Stimulated activated CD8-positive, alpha-beta memory T cell treated with anti-CD3 and anti-CD28 coated beads, Interleukin-4, amount 100 ng/mL, for 1 hour (primary cell): ENCODE measurements at places on chromosomes 1 and 21.

DNA sequence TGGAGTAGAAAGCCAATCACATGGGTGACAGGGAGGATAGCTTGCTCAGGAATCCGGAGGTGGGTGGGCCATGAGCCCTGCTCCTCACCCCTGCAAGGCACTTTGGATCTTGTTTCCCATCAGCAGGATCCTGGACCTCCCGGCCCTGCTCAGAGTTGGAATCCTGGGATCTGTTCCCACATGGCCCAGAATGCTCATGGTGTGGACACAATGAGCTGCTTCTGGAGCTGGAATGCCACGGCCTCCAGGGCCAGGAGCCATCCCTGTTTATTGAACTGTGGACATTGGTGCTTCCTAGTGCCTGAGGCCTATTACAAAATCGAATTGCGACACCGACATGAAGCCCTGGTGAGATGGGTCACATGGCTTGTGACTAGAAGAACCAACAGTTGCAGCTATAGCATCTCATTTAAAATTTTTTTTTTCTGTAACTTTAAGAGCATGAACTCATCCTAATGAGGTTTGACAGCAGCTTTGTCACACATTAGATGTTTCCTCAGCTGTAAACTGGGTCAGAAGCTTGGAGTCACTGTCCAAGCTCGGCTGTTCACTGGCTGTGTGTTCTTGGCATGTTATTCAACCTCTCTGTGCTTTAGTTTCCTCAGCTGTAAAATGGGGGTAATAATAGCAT, 40.4 kb upstream of the GOLT1A start:
- no peak for DNase-seq

DNA sequence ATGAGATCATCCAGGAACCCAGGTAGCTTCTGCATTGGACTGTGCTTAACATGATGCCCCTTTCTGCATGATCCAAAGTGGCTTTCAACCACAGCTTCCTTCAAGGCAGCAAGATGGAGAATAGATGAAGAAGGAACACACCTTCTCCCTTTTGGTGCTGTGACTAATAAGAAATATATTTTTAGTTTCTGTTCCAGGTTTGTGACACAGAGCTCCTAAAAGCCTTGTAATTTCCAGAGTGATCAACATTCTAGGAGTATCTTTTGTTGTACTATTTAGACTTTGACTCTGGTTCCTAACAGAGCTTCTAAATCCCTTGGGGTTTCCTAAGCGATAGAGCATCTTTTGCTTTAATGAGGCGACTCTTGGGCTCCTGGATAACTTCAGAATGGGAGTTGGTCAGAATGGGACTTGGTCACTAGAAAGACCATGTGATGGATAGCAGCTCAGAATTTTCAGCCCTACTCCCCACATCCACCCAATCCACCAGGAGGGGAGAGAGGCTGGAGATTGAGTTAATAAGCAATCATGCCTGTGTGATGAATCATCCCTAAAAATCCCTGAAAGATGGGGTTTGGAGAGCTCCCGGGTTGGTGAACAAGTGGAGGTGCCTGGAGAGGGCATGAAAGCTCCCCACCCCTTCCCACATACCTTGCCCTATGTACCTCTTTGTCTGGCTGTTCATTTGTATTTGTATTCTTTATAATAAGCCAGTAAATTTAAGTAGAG, 134.8 kb downstream of the FGGY start:
- DNase-seq: no peak

DNA sequence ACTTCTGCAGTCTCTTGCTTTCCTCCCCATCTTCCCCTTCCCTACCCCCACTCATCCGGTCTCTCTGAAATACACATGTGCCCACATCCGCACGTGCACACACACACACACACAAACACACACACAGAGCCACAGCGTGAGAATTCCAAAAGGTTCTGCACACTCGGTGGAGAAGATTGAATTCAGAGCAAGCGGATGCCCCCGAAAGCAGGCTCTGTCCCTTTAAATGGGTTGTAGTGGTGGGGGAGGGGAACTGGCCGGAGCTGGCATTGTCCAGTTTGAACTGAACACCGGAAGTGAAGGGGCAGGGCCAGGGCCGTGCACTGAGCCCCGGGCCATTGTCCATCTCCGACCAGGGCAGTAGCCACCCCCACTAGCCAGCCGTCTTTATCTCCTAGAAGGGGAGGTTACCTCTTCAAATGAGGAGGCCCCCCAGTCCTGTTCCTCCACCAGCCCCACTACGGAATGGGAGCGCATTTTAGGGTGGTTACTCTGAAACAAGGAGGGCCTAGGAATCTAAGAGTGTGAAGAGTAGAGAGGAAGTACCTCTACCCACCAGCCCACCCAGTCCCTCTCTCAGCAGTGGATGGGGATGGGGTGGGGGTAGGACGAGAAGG, 1.3 kb upstream of the LIN28A start:
- no peak for DNase-seq

- no peak for DNase-seq
Observed at GRCh38 chr1:107767156-107767582, 197.8 kb downstream of the VAV3 start.

- no peak for DNase-seq
Observed at GRCh38 chr1:218813237-218813636, 360.4 kb upstream of the LYPLAL1 start.

- DNase-seq: no peak
Observed at GRCh38 chr1:90135286-90135685, 140.4 kb downstream of the ZNF326 start.
